ENCODE measurements at places on chromosomes 1 and 21.

- no peak for DNase-seq
Measured at GRCh38 chr1:16195518-16195905, 16.9 kb downstream of the ARHGEF19 start.

DNA sequence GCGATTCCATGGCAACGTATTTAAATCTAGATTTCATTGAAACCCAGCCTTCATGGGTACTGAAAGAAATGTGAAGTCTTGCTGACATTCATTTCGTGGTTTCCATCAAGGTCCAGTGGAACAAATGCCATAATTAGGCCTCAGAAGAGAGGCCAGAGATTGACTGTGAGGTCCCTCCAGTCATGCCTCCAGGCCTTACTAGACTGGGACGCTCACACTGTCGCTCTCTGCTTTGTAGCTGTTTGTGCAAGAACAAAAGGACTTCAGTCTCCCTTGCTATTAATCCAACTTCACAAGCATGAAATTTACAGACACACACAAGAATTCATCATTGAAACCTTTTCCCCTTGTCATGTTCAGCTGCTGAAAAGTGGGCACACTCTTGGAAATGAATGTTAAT is 180.4 kb upstream of the FOXD3 start:
- DNase-seq, result no peak

DNA sequence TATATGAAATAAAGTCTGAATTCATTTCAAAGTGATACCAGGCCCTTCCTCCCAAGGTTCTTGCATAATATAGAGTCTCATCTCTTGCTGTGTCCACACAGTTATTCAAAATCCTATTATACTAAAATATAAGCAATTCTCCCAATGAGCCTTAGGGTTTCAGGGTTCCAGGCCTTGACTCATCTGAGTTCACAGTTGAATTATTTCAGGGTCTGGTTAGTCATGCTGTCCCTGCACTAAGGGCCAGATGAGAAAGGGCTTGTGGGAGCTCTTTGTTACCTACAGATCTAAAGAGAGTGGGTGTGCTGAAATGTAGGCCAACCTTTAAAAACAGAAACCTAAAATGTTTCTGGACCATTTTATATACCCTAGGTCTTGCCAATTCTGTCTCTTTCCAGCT is 337.5 kb upstream of the LRRC7 start:
- no peak for DNase-seq

DNA sequence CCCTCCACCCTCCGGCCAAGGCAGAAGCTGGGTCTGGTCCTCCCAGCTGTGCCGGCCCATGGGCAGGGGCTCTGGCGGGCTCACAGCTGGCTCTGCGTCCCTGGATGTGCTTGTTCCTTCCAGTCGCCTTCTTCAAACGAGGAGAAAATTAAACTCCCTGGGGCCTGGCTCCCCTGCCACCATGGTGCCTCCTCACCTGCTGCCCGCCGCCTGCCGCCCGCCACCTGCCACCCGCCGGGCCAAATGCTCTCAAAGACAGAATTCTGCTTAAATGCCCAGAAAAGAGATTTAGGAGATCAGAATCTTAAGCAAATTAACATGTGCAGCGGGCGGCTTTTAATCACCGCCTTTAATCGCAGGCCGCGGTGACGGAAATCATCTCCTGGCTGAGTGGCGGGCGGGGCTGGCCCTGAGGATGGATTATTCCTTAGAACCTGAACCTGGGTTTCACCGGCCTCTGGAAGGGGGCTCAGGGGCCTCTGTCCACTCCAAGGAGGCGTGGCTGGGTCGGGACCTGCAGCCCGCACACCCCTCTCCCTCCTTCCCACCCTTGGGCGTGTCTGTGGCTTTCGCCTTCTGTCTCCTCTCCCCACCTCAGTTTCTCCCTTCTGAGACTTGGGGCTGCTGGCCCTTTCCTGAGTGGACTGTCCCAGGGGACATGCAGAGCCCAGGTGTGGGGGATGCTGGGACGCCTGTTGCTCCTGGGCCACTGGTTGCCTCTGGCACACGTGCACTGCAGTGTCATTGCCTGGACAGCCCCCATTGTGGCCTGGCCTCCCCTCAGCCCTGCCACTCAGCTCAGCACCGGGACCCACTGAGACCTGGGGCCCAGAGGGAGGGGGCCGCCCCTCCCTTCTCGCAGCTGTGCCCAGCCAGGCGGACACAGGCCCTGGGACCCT is 10.5 kb upstream of the PLCH2 start:
- no peak for DNase-seq

- DNase-seq, result no peak
Measured at GRCh38 chr1:94083681-94084080, 37.3 kb downstream of the ABCA4 start.

GRCh38 chr1:179953974-179954492 is 577 bp upstream of the CEP350 start:
- no peak for DNase-seq

GRCh38 chr1:94989911-94990473 is 63.1 kb upstream of the CNN3 start:
- DNase-seq, result no peak

- DNase-seq, result no peak
Measured at GRCh38 chr1:114075105-114075504, 78.6 kb downstream of the SYT6 start.

Data from T-helper 22 cell (primary cell).